ENCODE measurements at places on chromosomes 1 and 21.

GRCh38 chr1:980602-981395, 1.1 kb downstream of the PERM1 start:
- no peak for DNase-seq

- no peak for DNase-seq
These were observed 232.8 kb upstream of the PTBP2 start for GRCh38 chr1:96488777-96489176.

- no peak for DNase-seq
These were observed 35.5 kb upstream of the ATP6V1G3 start for GRCh38 chr1:198575798-198576641.

GRCh38 chr1:29312469-29313461, 76.4 kb downstream of the PTPRU start:
- no peak for DNase-seq

- DNase-seq, result no peak
These were observed 371.3 kb downstream of the VAV3 start for GRCh38 chr1:107593501-107594209.

DNA sequence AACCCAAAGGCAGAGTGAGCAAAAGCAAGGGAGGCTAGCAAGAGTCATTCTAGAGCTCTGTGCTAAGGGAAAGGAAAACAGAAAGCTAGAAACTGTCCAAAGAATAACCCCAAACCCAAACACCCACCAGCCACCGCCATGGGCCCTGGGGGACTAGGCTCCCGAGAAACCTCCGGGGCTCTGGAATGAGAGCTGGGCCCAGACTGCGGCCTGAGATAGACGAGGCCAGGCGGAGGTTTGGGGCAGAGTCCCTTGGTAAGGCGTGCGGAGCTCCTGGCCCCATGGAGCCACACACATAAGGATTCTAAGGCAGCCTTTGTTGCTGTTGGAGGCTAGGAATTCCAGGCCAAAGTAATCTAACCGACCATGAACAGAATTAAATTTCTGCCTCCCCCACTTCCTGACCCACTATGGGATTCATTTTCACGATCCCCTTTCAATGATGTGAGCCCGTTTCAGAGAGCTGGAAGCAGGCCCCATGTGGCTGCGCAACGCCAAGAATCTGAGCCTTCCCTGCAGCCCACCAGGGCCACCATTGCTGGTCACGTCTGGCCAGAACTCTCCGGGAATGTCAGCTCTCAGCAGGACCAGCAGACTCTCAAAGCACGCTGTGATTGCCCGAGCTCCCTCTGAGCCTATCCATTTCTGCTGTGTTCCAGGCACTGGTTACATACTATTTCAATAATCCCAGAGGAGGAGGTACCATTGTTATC, 145.0 kb downstream of the TRABD2B start:
- DNase-seq, result no peak

DNA sequence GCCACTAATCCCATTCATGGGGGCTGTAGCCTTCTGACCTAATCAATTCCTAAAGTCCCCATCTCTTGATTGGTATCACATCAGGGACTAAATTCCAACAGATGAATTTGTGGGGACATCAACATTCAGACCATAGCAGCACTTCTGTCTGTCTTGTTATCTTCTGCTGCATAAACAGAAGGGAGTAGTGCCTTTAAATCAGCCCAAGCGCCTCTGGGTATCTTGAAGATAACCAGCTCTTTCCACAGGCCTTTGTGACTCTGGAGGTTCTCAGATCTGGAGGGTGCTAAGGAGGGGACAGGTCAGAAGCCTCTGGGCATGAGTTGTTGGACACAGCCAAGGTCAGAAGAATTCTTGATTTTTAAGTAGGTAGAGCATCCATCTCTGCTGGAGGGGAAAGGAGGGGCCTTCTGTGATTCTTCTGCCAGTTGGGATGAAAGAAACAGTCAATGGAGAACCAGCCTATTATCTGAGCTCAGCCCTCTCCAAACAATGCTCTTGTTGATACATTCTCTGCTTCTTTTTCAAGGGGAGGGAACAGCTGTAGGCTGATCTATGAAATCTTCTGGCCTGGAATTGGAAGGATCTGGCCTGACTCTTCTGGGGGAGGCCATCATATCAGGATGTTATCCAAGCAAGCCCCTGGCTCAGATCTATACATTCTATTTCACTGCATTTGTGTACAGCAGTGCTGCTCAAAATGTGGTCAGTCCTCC, 31.3 kb upstream of the LRIG2 start:
- no peak for DNase-seq

DNA sequence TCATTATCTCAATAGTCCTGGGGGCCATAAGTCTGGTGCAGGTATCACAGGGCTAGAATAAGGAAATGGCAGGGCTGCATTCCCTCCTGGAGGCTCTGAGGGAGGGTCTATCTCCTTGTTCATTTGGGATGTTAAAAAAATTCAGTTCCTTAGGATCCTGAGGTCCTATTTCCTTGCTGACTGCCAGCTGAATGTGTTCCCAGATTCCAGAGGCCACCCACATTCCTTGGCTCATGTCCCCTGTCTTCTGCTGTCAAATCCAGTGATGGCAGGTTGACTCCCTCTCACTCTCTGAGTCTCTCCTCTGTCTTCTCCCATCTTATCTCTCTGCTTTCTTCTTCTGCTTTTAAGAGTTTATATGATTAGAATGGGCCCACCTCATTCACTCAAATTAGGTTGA, 400.6 kb downstream of the PTPRU start:
- DNase-seq, result no peak

GRCh38 chr1:162391790-162392563, 10.4 kb downstream of the C1orf226 start:
- DNase-seq, result peak; percentile 49

- DNase-seq, result no peak
These were observed 159.9 kb downstream of the LYPLAL1 start for GRCh38 chr1:219333626-219334025.

DNA sequence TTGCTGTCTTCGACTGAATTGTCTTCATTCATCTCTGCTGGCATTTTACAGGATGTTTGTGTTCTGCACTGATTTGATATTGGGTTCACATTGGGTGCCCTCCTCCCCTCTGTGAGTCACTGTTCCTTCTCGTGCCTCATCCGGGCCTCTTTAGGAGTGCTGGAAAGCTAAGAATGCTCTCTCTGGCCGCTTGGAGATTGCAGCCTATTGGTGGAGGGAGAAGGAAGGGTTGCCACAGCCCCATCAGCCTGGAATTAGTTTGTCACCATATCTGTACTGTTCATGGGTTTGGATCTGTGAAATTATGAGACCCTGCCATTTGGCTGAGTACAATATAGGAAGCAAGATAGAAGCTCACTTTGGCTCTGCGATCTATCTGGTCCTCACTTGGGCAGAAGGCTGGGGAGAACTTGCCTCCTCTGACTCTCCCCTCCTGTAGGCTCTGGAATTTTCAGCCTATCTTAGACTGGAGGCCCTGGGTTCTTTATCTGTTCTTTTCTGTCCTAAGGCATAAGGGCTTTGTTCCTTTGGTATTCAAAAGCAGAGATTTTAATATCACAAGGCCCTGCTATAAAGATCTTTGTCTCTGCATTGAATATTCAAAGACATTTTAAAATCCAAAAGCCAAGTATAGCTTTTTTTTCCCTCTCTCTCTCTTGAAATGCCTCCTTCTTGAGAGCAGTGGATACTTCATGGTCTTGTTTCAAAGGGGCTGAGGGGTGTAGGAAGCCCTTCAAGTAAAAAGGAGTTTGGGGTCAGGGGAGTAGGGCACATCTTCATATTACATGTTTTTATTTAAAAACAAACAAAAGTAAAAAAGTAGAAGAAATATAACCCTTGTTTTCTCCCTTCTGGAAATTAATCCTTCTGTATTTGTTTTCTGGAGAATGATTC, 347.9 kb downstream of the ZP4 start:
- DNase-seq, result peak; percentile 62

GRCh38 chr21:45449658-45450422, 44.9 kb downstream of the COL18A1 start:
- DNase-seq, result no peak

DNA sequence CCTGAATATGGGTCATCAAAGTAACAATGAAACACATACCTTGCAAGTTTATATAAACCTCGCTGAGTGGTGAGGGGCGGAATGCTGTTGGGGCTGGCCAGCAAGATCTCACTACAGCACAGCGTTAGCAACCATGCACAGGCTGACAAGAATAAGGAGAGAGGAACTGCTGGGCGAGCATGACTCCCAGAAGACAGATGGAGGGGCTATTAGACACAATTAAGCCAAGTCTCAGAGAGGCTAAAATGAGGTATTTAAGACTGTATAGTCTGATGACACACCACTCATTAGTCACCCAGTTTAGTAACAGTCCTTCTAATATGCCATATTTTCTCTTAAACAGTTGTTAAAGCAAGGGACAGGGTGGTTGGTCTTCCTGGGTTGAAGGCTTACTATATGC, 340.2 kb upstream of the NR5A2 start:
- DNase-seq, result no peak

- no peak for DNase-seq
These were observed 520 bp downstream of the TNFRSF18 start for GRCh38 chr1:1205769-1206375.

DNA sequence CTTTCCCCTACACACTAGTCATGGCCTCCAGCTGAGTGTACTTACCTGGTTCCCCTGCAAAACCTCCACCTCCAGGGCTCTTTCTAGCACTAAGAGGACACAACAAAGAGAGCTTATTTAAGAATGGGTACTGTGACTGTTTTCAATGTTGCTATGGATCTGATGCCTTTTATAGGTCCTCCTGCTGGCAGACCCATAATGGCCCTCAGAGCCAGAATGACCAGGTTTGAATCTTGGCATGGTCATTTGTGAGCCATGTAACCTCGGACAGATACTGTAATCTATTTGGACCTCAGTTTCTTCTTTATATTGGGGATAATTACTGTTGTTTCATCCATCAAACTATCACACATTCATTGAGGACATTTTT, 137.6 kb upstream of the USP24 start:
- DNase-seq, result no peak

DNA sequence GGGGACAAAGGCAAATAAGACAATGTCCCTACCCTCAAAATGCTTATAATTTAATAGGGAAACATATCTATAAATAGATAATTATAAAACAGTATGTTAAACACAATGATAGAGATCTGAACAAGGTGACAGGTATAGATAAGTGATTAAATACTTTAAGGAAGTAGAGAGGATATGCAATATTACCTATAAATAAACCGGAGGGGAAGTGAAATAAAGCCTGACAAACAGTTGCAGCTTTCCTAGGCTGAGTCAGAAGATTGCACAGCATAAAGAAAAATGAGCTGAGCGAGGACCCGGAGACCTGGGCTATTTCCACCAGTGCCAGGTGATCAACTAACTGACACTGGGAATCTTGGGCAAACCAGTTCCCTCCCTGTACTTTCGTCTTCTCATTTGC, 11.5 kb upstream of the PSRC1 start:
- DNase-seq, result no peak

DNA sequence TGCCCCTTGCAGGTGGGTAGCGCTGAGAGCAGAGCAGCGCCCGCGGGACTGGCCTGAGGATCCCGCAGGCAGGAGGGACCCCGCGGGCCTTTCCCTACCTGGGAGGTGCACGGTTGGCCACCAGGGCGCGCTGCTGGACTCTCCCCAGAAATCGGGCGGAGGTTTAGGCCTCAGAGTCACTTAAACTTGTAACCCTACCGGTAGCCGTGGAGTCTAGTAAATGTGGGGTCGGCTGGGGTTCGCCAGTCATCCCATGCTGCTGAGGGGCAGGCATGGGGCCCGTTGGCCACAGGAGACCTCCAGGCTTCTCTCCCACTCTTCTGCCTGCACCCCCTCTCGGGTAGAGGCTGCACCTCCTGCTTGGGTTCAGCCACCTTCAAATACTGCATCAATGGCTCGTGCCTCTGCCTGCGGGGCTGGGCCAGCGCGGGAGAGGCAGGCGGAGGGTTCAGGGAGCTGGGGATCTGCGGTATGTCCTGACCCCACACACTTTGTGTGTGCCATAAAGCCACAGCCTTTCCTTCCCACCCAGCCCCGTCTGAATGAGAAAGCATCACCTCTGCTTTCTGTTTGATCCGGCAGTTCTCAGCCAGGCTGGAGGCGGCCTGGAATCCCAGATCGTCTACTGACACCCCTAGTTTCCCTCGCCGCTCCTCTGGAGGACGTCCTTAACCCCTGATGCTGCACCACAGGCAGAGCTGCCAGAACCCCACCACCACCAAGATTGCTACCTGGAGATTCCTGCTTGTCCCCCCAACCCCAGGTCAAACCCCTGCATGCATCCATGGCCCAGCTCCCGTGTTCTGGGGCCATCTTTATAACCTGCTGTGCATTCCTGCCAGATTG, 12.3 kb upstream of the GSTM4 start:
- DNase-seq, result peak; percentile 91

GRCh38 chr1:171935664-171936063, 94.4 kb downstream of the DNM3 start:
- no peak for DNase-seq

DNA sequence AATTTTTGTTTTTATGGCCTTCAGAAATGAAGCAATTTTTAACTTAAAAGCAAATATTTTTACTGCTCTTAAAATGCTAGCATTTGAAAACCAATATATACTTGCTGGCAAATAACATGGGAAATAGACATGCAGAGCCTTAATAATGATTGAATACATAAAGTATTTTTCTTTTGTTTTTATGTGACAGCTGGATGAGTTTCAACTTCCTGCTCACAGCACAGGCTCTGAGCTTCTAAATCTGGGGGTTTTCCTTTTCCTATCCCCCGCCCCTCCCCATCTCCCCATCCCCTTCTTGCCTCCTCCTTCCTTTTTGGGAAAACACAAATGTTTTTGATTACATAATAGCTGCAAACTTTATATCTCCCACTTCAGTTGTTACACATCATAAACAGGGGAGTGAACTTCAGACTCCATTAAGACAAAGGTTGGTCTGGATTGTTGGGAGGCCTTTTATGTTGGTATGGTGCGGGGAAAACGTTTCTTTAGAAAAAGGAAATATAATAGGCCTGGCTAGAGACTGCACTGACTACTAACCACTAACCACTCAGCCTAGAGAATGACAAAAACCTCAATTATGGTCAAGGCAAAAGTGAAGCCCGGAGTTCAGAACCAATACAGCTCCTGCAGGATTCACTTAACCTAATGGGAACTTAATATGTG, 116.1 kb upstream of the GORAB start:
- DNase-seq, result no peak

GRCh38 chr21:9738527-9738926, 782.9 kb upstream of the TPTE start:
- no peak for DNase-seq

- no peak for DNase-seq
These were observed 463.0 kb downstream of the DSCAM start for GRCh38 chr21:40383951-40384350.

DNA sequence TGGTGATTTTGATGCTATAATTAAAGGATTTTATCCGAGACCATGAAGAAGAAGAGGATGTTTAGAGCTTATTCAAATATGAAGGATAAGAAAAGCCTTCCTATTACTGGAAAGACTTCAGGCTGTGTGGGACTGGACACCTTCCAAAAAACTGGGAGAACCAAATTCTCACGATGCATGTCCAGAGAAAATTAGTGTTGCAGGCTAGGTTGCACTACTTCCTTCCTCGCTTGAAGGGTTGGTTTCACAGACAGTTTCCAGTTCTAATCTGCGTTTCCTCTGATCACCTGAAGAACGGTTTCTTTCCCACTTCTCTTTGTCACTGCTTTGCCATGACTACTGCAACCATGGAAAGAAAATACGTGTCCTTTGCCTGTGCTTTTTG, 2.0 kb downstream of the MTARC2 start:
- DNase-seq, result no peak

GRCh38 chr21:15018382-15018781, 46.4 kb downstream of the NRIP1 start:
- DNase-seq, result no peak

Measured in osteocyte (in vitro differentiated cells).